B cell (primary cell): ENCODE measurements at places on chromosomes 7 and 10. TPM values are rescaled to one million over a fixed set of nuclear protein-coding genes. Genes with fewer than 3 reads are reported as not detected.
A peak's percentile ranks its signal among the peaks of the same experiment; 100 is the strongest.

- DNase-seq, result no peak
Measured at GRCh38 chr7:140552240-140552679, 73.0 kb upstream of the MKRN1 start.

DNA sequence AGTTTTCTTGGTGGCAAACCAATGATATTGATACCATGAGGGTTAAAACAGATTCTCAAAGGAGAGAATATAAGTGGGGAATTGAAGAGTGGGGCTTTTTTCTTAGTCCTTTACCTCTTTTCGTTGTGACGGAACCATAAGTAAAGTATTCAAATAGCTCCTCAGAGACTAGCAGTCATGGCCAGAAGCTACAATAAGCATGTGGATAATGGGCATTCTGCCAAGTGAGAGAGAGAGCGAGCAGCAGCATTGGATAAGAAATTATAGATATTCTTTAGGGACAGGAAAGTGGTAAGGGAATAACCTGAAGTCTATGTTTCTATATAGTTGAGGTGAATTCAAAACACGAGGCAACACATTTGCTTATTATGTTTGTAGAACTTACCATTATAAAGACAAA is 235.1 kb downstream of the SEMA3E start:
- DNase-seq, result no peak

- DNase-seq, result no peak
Measured at GRCh38 chr10:4162571-4163286, 377.7 kb upstream of the KLF6 start.

DNA sequence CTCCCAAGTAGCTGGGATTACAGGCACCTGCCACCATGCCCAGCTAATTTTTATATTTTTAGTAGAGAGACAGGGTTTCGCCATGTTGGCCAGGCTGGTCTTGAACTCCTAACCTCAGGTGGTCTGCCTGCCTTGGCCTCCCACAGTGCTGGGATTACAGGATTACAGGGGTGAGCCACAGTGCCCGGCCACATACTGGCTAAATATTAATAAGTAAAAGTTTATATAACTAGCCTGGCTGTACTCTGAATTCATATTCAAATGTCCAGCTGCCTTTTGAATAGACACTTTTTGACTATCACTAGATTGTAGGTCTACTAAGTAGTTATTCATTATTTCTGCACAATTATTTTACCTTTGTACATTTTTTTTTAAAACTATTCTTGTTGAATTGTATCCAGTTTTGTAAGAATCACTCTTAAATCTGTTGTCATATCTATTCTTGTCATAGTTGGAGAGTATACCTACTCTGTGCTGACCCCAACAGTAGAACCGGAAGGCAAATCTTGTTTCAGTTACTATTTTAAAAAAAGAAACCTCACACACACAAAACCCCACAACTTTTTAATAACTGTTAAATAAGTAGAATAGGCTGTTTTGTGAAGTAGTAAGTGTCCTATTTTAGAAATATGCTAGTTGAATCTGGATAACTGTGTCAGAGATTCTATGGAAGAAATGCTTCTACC is 29.6 kb downstream of the MINPP1 start:
- DNase-seq, result no peak

- DNase-seq, result no peak
Measured at GRCh38 chr7:56578612-56579011, 462.4 kb upstream of the NUPR2 start.

GRCh38 chr10:60607372-60607771 is 170.9 kb upstream of the CDK1 start:
- no peak for DNase-seq

- no peak for DNase-seq
Measured at GRCh38 chr7:21429786-21430574, 2.1 kb downstream of the SP4 start.

GRCh38 chr10:22612318-22612717 is 102.1 kb downstream of the PIP4K2A start:
- no peak for DNase-seq

DNA sequence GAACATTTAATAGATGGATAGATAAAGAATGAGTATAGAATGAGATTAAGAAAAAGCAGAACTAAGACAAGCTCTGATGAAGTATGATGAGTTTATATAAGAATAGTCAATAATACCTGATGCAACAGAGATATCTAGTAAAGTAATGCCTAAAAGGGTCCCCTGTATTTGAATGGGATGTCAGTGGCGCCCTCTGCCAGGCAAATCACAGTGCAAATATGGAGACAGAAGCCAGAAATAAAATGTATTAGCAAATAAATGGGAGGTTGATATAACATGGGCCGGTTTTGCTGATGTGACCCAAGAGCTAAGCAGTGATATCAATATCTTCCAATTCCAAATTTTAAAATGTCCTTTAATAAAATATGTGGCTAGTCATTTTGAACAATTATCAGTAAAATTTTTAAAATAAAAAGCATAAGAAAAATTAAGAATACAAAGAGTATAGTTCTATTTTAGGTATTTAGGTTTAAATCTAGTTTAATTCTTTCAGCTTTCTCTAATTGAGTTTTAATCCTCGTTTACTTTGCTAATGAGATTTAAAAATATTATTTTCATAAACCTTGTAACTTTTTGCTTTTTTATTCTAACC is 62.6 kb downstream of the ADK start:
- peak; percentile 70 for DNase-seq

GRCh38 chr7:130400120-130400572 is 19.9 kb downstream of the CPA1 start:
- DNase-seq, result no peak

- no peak for DNase-seq
Measured at GRCh38 chr7:147079083-147079482, 962.5 kb downstream of the CNTNAP2 start.

DNA sequence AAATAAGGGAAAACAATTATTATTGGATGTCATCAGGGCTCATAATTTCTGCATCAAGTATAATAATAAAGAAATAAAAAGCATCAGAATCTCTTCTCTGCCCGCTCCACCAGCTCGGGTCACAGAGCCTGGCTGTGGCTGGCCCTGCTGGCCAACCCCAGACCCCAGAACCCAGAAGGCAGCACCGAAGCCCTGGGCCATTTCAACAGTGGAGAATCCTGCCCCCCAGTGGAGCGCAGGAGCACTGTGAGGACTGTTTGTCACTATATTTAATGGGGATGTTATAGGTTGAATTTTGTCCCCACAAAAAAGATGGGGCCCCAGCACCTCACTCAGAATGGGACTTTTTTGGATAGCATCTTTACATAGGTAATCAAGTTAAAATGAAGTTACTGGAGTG is 27.3 kb downstream of the DENND11 start:
- no peak for DNase-seq

DNA sequence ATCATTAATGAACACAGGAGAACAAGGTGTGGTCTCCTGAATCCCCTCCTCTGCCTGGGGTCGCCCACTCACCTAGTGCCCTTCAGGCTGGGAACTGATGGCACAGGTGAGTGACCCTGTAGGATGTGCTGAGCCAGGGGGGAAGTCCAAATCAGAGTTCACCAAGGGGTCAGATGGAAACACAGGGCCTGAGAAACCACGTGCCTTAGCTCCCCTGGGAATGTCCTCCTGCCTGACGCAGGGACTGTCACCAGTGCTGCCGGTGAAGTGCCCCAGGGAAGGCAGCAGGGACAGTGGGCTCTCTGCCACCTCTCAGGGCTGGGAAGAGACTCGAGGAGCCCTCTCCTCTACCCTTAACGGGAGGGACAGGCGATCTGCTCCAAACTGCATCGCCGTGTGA is 5.8 kb upstream of the PYROXD2 start:
- DNase-seq, result no peak

DNA sequence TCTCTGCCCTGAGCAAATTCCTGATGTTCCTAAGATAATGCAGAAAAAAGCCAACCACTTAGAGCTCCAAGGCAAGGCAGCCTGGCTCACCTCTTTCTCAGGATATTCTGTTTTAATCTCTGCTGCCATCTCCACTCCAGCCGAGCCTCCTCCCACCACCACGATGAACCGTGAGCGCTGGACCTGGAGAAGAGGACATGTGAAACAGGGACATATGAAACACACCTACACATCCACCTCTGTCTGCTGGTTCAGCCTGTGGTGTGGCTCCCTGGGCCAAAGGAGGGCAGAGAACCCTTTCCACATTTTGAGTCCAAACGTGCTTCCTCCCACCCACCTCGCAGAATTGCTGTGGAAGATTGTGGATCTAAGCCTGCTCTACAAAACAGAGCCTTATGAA is 12.2 kb downstream of the AIFM2 start:
- no peak for DNase-seq

DNA sequence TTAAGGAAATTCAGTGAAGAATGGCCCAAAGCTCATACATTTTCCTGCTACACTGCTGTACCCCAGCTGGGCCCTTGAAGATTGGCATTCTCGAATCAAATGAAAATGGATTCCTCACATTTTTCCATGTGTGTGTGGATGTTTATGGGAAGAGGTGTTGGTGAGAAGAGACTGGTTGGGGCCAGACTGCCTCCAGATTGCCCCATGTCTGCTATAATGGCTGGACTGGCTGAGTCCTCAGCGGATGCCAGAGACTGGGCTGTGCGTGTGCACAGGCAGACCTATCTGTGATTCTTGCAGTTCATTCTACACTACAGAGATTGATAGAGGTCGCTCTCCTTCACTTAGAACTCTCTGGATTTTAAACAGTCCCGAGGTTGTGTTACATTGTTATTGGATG is 183.6 kb upstream of the GDF10 start:
- DNase-seq, result no peak

DNA sequence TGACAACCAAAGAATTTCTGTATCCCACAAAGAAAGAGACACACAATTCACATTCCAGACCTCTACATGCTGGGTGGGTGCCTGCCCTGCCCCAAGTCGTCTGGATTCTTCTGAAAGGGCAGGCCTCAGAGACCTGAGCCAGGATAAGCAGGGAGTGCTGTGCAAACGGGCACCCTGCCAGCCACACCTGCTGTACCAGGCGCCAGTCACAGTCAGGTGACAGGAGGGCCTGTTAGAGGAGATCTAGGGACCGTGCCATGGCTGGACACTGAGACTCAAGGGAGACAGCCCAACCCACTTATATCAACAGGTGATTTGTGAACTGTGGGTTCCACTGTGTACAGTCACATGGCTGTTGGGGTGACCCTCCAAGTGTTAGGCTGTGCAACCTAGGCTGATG is 103.1 kb upstream of the AFAP1L2 start:
- DNase-seq, result no peak

DNA sequence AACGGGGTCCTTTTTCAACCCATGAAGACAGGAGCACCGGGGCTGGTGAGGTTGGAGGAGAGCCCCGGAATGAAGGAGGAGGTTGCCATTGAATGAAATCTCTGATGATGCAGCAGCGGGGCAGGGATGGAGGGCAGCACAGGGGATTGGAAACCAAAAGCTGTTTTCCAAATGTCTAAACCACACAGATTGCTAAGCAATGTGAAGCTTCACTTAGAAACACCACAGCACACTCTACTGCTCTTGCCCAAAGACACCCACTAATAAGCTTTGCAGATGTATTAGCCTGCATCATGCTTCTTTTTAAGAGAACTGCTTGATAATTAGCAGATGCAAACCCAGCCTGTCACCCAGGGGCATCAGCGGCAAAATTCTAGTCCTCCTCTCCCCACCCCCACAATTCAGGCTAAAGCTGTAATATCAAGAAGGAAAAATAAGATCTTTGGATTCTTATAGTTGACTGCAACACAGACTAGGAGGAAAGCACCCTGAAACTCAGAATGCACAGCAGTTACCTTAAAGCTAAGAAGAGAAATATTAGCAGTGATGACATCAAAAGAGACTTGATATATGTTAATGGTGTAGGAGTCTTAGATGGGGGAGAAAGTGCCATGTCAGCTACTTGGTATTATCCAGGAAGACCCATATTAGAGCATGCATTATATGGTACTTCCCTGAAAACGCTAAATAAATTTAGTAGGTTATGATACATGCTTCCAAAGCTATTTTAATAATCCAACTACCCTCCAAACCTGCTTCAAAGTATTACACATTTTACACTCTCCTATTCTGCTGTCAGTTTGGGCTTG is 666.7 kb downstream of the KCNMA1 start:
- DNase-seq, result no peak

DNA sequence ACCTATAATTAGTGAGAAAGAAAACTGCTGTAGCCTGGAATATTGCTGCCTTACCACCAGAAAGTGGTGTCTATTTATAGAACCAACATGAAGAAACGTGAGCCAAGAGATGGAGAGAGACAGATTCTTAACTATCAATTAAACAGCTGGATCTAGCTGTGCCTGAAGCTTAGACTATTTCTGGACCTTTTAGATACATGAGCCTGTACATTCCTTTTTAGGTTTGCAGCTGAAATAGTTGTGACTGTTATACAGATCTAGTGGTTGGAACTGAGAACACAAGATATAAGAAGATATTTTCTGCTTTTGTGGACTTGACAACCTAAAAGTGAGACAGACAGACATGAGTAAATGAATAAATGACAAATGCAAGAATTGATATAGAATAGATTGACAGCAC is 73.4 kb downstream of the CDK14 start:
- DNase-seq, result no peak

DNA sequence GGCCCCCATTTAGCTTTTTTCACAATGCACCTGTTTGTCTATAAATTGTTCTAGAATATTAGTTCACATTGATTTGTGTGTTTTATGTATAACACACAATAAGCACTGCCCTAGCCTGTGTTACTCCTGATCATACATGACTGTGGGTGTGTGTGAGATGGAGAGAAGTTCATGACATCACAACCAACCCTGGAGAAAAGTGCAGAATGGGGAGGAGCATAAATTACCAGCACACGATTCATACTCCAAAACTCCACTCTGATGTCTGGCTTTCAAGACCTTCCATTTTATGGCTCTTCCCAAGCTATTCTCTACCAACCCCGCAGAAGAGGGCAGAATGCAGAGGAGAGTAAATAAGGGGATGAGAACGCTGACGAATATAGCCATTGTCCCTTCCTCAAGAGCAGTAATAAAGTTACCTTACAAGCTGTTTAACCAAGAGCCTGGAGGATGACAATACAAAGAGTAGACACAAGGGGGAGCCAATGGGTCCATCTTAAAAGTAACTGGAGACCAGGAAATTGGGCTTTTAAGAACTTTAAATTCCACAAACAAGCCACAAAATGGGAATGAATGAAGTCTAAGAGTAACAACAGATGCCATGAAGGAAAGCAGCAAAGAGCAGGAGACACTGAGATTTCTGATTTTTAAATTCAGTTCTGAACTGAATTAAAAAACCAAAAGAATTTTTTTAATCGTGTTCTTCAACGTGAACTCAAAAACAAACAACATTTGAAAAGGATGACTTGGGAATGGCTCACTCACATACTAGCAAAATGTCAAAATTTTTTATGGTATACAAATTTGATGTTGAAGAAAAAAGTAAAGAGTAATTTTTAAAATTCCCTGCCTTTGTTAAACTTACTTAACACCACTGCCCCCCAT is 159.6 kb downstream of the PARD3 start:
- peak; percentile 15 for DNase-seq

Gene NEUROG3
- total RNA-seq, result not detected in 2 replicates

Gene AIMP2
- total RNA-seq, result 11.7 and 13.1 TPM in 2 replicates

Gene DKK1
- total RNA-seq, result not detected in 2 replicates

Gene CCL24
- not detected in 2 replicates for total RNA-seq

Gene SLC39A12
- not detected in 2 replicates for total RNA-seq

Gene RBM33
- total RNA-seq, result 185 and 189 TPM in 2 replicates

Gene SLC16A12
- not detected in 2 replicates for total RNA-seq

Gene PTN
- total RNA-seq, result not detected in 2 replicates

Gene C7orf25
- total RNA-seq, result 7.5 and 11.8 TPM in 2 replicates
